ENCODE measurements at places on chromosomes 5 and 9.

GRCh38 chr5:139698490-139699146, 50.5 kb downstream of the CXXC5 start:
- DNase-seq = peak; percentile 56

GRCh38 chr5:131810510-131811249, 13.9 kb upstream of the FNIP1 start:
- DNase-seq = no peak

DNA sequence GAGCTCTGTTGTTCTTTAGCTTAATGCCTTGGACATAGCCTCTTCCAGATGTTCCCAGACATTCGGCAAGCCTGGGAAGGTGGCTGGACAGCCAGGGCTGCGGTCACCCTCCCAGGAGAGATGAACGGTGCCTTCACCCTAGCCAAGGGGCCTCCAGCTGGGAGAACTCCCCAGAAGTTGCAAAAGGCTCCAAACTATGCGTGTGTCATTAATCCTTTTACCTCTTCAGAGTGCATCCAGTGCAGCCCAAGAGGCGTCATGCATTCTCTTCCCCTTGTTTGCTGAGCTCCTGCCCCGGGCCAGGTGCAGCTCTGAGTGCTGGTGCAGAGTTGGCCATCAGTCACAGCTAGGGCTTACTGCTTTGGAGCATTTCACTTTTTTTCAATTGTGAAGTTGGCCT, 22.8 kb downstream of the HMCN2 start:
- peak; percentile 43 for DNase-seq

GRCh38 chr9:110095776-110096175, 112.2 kb downstream of the C9orf152 start:
- DNase-seq = no peak

DNA sequence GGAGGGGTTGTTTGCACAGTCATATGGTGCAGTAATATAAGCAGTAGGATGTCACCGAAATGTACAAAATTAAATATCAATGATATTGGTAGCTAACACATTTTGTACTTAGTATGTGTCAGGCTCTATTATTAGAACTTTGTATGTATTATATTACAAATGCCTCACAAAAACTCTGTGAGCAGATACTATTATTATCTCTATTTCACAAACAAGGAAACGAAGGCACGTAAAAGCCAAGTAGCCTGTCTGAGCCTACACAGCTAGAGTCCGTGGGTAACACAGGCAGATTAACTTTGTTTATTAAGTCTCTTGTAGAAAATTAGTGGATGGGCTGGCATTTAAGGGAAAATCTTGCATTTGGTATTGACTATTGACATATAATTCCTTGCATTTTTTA, 284.3 kb upstream of the DAB2 start:
- DNase-seq = no peak

DNA sequence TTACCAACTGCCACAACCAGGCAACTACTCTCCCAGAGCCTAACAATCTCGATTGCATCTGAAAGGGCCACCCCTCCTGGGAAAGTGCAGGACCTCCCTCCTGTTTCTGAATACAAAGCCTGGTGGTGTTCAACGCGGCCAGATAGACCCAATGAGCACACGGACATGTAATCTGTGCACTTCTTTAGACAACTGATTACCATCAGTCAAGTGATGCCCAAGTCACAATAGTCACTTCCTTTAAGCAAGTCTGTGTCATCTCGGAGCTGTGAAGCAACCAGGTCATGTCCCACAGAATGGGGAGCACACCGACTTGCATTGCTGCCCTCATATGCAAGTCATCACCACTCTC, 739 bp downstream of the C9orf72 start:
- DNase-seq = peak; percentile 65

- DNase-seq = no peak
Measured at GRCh38 chr9:120579139-120580050, 572 bp downstream of the CDK5RAP2 start.

- no peak for DNase-seq
Measured at GRCh38 chr5:42768106-42768504, 11.5 kb downstream of the CCDC152 start.

GRCh38 chr9:426976-427375, 212.3 kb downstream of the DOCK8 start:
- no peak for DNase-seq
